T-helper 17 cell (primary cell): ENCODE measurements at places on chromosomes 1 and 21.

GRCh38 chr1:119799599-119800177 is 11.6 kb downstream of the REG4 start:
- H3K27me3 ChIP-seq: peaks cover 21% of the 10 kb centered on the region
- no peak overlapping the region for H3K4me3 ChIP-seq

DNA sequence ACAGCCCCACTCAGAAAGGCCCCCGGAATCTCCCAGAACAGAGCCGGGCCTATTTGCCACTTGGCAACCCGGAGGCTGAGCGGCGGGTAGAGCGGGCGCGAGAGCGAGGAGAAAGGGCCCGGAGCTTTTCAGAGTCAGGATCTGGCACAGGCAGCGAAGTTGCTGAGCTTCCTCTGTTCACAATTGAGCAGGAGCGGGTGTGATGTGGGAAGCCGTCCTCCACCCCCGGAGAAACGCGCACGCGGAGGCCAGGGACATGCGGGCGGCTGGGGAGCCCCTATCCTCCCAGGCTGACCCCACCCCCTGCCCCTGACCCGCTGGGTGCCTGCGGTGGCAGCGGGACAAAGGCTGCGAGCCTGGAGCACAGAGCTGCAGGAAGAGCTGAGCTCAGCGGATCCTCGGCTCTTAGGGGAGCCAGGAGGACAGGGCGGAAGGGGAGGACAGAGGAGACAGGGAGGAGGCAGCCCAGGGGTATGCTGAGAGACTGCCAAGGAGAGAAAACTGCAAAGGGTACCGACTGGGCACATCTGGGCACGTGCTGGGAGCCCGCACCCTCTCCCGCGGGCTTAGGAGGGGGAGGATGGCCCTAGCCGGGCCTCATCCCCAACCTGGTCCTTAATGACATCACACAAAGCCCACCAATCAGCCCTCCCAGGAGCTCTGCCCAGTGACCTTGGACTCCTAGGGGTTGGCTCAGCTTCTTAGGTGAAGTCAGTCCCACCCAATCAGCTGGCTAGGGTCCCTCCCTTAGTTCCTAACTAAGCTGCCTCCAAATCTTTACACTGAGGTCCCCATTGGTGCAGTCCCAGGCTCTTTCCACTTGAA is 9.3 kb downstream of the KIF21B start:
- H3K27me3 ChIP-seq: no peaks in the 10 kb centered on the region
- H3K27ac ChIP-seq: peak overlapping the region; percentile 91
- no peaks in the 10 kb centered on the region for H3K36me3 ChIP-seq
- no peak overlapping the region for H3K4me3 ChIP-seq

- H3K4me3 ChIP-seq: no peak overlapping the region
- no peaks in the 10 kb centered on the region for H3K4me1 ChIP-seq
- H3K27me3 ChIP-seq: peaks cover 20% of the 10 kb centered on the region
- DNase-seq: no peak
These were observed 122.1 kb downstream of the EDEM3 start for GRCh38 chr1:184632415-184633175.

- peaks cover 10% of the 10 kb centered on the region for H3K27me3 ChIP-seq
- H3K27ac ChIP-seq: no peak overlapping the region
These were observed 152.9 kb downstream of the ATP6V1G3 start for GRCh38 chr1:198387587-198387986.

DNA sequence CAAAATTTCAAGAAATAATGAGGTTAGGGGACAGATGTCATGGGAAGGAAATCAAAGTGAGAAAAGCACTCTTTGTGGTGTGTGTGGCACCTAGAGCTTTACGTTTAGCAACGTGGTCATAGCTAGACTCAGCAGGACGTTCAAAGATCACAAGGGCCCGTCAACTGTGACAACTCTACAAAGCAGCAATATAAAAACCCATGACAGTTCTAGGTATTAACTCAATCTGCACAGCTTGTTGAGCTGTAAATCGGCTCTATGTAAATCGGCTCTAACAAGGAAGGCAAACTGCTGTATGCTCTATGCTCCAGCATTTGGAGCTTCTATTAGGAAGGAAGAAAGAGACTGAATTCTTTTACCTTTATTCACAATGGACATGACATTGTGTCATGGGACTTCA is 64.8 kb downstream of the TP53BP2 start:
- H3K27ac ChIP-seq: peak overlapping the region; percentile 65
- no peak overlapping the region for H3K4me3 ChIP-seq
- H3K36me3 ChIP-seq: peaks cover 15% of the 10 kb centered on the region
- peaks cover 21% of the 10 kb centered on the region for H3K4me1 ChIP-seq
- no peak for DNase-seq
- no peaks in the 10 kb centered on the region for H3K27me3 ChIP-seq

GRCh38 chr1:27563591-27564471 is 40.1 kb downstream of the AHDC1 start:
- H3K4me1 ChIP-seq: peaks cover 37% of the 10 kb centered on the region
- H3K27me3 ChIP-seq: no peaks in the 10 kb centered on the region
- no peak overlapping the region for H3K4me3 ChIP-seq
- H3K36me3 ChIP-seq: peaks cover 2% of the 10 kb centered on the region
- H3K27ac ChIP-seq: no peak overlapping the region
- no peak for DNase-seq

- no peaks in the 10 kb centered on the region for H3K27me3 ChIP-seq
- no peak for DNase-seq
- H3K36me3 ChIP-seq: peaks cover 2% of the 10 kb centered on the region
- H3K27ac ChIP-seq: no peak overlapping the region
- no peaks in the 10 kb centered on the region for H3K4me1 ChIP-seq
These were observed 92.5 kb upstream of the ADGRL2 start for GRCh38 chr1:81708250-81708649.

- no peaks in the 10 kb centered on the region for H3K4me1 ChIP-seq
- H3K4me3 ChIP-seq: no peak overlapping the region
- H3K27ac ChIP-seq: no peak overlapping the region
- no peaks in the 10 kb centered on the region for H3K36me3 ChIP-seq
- no peak for DNase-seq
- H3K27me3 ChIP-seq: no peaks in the 10 kb centered on the region
These were observed 400.5 kb downstream of the KCNT2 start for GRCh38 chr1:196207612-196208217.

DNA sequence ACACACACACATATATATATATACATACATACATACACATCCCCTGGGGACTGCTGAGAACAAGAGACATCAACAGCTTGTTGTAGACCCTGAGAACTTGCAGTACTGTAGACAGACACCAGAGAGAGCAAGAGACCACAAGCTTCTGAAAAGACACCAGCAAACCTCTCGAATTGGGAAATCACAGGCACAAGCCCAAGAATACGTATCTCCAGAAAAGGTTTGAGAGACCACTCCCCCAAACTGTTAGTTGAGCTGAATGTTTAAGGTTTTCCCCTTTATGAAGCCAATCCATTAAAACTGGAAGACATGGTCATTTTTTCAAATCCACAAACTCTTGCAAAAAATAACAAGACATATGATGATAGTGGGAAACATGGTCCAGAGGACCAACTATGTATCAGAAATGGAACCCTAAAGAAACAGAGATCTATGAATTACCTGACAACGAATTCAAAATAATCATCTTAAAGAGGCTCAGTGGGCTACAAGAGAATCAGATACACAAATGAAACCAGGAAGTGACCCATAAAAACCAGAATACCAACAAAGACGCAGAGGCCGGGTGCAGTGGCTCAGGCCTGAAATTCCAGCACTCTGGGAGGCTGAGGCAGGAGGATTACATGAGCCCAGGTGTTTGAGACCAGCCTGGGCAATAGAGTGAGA is 45.1 kb downstream of the SLC2A1 start:
- no peak overlapping the region for H3K27ac ChIP-seq
- peaks cover 3% of the 10 kb centered on the region for H3K4me1 ChIP-seq
- H3K4me3 ChIP-seq: no peak overlapping the region
- H3K36me3 ChIP-seq: no peaks in the 10 kb centered on the region
- no peak for DNase-seq

DNA sequence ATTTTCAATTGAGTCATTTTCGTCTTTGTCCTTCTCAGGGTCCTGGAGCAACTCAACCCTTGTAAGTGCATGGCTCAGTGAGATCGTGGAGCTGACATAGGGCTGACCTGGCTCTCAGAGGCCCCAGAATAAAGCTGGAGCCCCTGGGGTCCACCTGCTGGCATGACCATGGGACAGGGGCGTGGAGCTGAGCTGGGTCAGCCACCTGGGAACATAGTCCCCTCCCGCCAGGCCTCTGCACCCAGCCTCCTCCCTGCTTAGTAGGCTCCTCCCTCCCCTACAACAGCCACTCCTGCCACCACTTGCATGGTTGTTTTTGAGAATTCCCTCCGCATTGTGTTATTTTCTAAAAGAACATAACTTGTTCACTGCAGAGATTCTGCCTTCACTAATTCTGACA is 3.1 kb upstream of the RIPK4 start:
- H3K4me3 ChIP-seq: peak overlapping the region; percentile 47
- DNase-seq: no peak
- peaks cover 82% of the 10 kb centered on the region for H3K27me3 ChIP-seq

DNA sequence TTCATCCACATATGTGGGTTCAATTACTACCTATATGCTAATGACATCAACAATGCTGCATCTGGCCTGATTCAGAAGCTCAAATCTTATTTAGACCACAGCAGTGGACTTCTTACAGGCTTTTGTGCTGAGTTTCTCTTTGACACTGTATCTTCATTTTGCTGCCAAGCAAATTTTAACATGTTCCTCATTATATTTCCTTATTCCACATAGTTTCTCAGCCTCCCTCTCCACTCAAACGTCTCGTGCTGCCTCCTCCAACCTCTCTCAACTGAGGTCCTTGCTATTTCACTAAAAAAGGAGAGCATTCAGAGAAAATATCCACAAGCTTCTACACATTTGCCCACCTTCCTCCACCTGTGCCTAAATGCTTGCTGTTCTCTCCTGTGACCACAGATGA is 6.5 kb downstream of the TDRKH start:
- H3K27me3 ChIP-seq: no peaks in the 10 kb centered on the region
- H3K4me3 ChIP-seq: no peak overlapping the region
- no peak overlapping the region for H3K27ac ChIP-seq
- DNase-seq: no peak
- H3K36me3 ChIP-seq: peaks cover 6% of the 10 kb centered on the region
- H3K4me1 ChIP-seq: peaks cover 5% of the 10 kb centered on the region

DNA sequence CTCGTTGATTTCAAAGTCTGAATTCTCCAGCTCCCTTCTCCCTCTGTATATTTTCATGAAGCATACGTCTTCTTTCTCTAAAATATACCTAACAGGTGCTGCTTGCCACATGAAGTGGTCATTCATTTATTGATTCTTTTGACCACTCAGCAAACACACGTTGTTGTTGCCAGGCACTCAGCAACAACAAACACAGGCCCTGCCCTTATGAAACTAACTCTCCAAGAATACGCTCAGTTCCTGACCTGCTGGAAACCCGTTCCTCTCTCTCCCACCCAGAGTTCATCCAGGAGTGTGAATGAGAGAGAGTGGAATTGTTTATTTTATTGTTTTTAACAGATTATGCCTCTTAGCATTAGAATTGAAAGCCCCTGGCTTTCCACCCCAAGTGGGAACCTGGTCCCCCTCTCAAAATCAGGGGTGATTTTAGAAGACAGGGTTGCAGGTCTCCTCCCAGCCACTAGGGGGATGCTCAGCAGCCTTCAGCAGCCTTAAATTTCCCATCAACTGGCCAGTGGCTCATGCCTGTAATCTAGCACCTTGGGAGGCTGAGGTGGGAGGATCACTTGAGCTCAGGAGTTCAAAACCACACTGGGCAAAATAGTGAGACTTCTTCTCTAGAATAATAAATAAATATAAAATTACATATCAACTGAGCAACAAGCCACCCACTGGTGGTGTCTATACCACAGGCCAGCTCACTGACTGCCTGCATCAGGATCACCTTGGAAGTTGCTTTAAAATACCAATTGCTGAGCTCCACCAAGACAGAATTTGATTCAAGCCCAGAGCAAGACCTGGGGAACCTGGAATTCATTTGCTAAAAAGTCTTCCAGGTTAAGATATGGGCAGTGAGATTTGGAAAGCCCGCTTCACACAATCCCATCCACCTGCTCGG is 181.0 kb upstream of the KLHDC7A start:
- peaks cover 47% of the 10 kb centered on the region for H3K27me3 ChIP-seq
- H3K36me3 ChIP-seq: no peaks in the 10 kb centered on the region
- no peaks in the 10 kb centered on the region for H3K4me1 ChIP-seq
- H3K4me3 ChIP-seq: no peak overlapping the region
- no peak overlapping the region for H3K27ac ChIP-seq

DNA sequence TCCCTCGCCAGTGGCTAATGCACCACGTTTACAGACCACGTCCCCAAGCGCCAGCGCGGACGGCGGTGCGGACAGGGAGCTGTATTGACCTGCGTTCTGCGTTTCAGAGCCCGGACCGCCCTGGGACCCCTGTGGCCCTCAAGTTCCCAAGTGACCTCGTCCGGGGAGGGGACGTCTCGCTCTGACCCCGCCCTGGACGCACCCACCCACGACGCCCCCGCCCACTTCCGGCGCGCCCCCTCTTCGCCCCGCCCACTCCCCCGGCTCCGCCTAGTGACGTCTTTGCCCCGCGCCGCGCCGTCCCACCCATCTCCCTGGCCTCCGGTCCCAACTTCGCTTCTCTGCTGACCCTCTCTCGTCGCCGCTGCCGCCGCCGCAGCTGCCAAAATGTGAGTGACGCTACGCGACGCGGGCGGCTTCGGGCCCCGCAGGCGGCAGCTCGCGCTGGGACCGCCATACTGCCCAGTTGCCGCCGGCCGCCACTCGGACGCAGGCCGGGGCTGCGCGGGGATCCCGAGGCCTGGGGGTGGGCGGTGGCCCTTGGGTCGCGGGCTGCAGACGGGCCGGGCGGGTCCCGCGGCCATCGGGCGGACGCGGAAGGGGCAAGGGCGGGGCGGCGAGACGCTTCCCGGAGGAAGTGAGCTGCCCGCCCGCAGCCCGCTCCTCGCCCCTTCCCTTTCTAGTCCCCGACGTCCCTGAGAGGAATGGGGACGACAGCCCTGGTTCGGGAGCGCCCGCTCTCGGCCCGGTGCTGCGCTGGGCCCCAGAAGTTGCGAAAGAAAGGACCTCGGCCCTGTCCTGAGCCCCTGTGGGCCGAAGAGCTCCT is at the start of gene VAMP3:
Gene VAMP3 (plus strand): TSS at position 300 of the 826 bp plus-strand sequence. CDS start 88 bp downstream, at position 388.
- H3K36me3 ChIP-seq: peaks cover 3% of the 10 kb centered on the region
- H3K4me1 ChIP-seq: peaks cover 21% of the 10 kb centered on the region
- peak within 1 kb of the TSS; percentile 71 for H3K27ac ChIP-seq
- H3K4me3 ChIP-seq: peak within 1 kb of the TSS; percentile 93

- H3K4me3 ChIP-seq: peak overlapping the region; percentile 81
- peak overlapping the region; percentile 91 for H3K27ac ChIP-seq
- H3K4me1 ChIP-seq: peaks cover 19% of the 10 kb centered on the region
- H3K27me3 ChIP-seq: peaks cover 80% of the 10 kb centered on the region
- H3K36me3 ChIP-seq: peaks cover 14% of the 10 kb centered on the region
These were observed 736 bp upstream of the BARHL2 start for GRCh38 chr1:90717665-90718410.

- H3K27me3 ChIP-seq: peaks cover 18% of the 10 kb centered on the region
- no peak overlapping the region for H3K4me3 ChIP-seq
- no peak for DNase-seq
These were observed 110.5 kb upstream of the UBE2U start for GRCh38 chr1:64092851-64093371.
